RPMI8226 (cell line): ENCODE measurements at places on chromosomes 11 and 22.
A peak's percentile ranks its signal among the peaks of the same experiment; 100 is the strongest.

DNA sequence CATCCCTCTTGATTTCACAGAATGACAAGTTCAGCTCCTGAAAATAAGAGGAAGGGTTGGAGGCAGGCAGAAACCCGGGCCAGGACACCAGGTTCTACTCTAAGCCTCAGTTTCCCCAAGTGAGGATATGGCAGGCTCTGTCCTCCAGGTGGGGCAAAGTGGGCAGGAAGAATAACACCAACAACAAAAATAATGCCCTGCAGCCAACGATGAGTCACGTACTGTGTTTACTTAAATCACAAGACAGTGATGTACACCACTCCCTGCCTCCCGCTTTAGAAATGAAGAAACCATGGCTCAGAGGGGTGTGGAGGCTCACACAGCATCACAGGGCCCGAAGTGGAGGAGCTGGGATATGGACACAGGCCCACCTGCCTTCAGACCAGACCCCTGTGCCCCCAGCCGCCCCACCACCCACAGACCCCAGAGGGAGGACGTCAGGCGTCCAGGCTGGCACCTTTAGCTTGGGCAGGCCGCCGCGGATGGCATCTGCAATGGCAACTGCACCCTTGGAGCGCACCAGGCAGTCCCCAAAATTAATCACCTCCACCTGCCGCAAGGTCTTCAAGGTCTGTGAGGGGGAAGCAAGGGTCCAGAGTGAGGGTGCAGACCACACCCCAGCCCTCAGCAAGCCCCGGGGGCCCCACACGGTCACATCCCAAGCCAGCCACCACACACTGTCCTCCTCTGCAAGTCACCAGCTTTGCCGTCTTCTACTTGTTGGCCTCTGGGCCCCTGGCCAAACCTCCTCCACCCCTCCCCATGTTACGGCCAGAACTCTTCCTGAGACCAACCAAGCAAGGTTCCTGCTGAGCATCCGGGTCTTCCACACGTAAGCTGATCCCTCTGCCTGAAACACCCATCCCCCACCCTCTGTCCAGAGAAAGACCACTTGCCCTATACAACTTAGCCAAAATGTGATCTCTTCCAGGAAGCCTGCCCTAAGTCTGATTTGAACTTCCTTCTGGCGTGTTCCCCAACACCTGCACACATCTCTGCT lies 15.8 kb upstream of the CHADL start:
- no peak for DNase-seq

DNA sequence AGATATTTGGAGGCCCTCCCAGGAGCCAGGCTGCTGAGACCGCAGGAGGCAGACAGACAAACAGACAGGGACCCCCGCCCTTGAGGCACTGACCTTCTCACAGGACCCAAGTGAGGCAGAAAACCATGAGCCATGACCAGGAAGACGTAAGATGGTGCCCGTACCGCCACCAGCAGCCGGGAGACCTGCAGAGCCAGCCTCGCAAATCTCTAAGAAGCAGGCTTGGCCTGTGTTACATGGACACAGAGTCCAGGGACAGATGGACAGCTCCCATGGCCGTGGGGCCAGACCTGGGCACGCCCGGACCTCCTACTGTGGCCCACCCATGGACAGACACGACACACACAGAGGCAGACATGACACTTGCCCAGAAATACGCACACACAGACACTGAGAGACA lies 30.7 kb upstream of the TOLLIP start:
- DNase-seq: no peak

DNA sequence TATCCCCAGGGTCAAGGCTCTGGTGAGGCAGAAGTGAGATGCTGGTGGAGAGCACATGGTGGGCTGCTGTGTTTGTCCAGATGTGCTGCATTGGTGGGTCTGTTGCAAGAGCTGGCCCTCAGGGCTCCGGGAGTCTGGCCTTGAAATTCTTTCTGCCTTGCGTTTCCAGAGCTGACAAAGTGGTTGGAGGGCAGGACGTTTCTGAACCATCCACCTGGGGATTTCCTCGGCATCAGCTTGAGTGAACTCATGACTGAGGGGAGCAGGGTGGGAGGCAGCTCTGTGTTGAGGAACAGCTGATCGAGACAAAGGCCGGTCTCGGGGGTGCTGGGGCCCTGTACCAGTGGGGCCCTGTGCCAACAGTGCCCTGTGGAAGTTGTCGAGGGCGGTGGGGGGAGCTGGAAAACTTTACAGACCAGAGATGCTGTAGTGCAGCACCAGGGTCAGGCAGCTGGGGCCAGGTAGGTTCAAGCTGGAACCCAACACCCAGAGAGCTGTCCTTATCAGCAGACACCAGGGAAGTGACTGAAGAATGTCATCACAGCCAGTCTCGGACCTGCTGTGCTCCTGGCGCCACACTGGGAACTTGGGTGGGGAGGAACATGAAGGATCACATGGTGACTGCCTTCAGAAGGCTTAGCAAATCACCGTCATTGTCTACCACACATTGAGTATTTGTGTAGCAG lies 4.9 kb downstream of the TSKU start:
- no peak for DNase-seq

- DNase-seq: no peak
Observed at GRCh38 chr22:40056559-40056958, 61.8 kb downstream of the FAM83F start.

- no peak for DNase-seq
Observed at GRCh38 chr11:71459076-71459766, 6.2 kb downstream of the NADSYN1 start.

DNA sequence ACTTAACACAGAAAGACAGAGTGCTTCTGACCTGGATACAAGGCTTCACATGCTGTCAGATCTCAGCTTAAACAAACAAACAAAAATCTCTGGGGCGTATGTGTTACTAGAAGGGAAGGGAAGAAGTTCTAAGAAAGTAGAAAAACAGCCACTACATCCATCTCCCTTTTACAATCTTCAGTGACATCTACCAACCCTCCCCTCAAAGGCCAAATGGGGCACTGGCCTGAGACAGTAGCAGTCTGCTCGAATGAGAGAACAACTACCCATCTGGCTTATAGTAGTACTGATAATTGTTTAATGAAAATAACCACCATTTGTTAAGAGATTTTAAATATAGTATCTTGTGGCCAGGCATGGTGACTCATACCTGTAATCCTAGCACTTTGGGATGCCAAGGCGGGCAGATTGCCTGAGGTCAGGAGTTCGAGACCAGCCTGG lies 29.4 kb downstream of the CCDC83 start:
- DNase-seq: no peak

DNA sequence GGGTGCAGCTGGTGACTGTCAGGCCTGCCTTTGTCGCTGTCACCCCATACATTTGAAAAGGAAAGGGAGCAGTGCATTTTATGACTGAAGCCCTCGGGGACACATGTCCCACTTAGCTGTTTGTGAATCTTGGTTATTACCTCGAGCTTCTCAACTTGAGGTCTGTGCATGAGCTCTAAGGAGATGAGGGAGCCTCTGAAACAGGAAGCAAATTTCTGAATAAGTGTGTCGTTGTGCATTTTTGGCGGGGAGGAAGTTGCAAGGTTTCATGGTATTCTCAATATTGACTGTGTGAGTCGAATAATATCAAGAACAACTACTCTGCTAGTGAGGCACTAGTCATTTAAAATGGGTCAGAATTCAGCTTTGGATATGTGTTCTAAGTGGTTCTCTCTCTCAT lies 149.7 kb upstream of the PLET1 start:
- DNase-seq: no peak

DNA sequence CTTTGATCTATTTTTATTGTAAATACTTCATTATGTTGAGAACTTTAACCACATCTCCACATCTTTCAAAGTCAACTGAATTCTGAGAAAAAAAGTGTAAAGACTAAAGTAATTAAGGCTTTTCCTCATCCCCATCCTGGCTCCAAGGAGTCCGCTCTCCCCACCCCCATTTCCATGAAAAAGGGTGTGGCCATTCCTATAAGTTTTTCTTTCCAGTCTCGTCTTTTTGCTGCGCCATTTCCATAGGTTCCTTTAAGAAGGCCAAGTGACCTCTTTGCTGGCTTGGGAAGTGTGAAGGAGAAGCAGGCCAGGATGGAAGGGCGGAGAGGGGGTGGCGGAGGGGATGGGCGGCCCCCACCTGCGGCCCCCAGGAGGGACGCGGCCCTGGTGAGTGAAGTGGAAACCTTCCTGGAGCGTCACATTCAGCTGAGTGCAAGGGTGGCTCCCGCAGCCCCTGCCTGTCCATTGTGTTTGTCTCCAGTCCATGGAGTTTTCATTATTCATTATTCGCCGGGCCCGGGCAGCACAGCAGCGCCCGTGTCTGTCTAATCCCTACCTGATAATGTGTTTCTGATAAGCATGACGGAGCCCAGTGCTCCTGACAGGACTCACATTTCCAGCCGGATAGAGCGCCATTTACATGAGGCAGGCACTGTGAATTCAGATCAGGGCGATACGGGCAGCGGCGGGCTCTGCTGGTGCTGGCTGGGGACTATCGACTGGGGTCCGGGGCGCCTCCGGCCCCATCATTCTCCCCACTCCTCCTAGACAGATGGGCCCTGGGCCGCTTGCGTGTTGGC lies 739.8 kb downstream of the OPCML start:
- DNase-seq: no peak

DNA sequence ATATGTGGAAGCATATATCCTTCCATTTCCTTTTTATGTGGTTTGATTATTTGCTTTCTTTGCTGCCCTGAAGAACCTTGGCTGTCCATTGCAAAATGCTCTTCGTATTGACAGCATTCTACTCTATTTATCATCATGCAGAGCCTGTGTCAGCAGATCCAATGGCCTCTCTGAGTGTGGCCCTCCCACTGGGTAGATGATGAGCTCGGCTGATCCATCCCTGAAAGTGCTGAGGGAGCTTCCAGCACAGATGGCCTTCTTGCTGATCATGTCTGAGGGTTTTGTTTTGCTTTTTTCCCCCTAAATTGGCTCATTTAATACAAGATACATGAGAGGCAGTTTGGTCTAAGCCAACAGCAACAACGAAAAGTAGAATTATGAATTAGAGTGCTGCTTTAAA lies 181.0 kb downstream of the GRIA4 start:
- peak; percentile 97 for DNase-seq

- no peak for DNase-seq
Observed at GRCh38 chr11:61588728-61589191, 7.9 kb upstream of the SYT7 start.

- DNase-seq: no peak
Observed at GRCh38 chr11:33263549-33263948, 6.4 kb downstream of the HIPK3 start.

- no peak for DNase-seq
Observed at GRCh38 chr11:108729227-108729871, 64.5 kb downstream of the DDX10 start.

DNA sequence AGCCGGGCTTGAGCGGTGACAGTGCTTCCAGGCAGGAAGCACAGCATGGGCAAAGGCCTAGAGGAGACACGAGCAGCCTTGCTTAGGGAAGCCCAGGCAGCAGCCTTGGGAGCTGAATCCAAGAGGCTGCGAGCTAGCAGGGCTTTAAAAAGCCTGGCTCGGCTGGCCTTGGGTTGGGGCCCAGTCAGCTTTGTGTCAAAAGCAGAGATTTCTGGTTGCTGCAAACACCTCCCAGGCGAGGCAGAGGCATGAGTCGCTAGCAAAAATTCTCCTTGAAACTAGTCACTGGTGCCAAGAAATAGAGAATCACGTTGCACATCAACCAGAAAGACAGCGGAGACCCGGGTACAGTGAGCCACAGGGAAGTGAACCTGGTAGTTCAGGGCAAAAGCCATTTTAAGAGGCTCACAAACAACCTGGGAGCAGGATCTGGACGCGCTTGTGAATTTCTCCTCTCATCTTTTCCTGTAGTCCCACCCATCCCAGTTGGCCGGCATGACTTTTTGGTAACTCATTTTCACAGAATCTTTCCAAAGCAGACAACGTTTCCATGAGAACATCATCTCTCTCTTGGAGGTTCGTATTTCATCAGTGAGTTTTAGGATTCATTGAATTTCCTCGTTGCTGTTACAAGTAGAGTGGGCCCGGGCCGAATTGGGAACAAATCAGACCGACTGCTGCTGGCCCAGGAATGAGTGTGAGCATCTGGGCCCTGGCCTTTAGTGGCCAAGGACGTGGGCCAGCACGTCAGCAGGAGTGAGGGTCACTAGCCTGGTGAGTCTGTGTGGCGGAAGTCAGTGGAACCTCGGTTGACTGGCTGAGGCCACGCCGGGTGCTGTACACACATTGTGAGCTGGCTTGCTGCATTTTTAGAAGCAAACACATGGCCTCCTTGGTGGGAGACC lies 16.4 kb upstream of the FGF4 start:
- no peak for DNase-seq

DNA sequence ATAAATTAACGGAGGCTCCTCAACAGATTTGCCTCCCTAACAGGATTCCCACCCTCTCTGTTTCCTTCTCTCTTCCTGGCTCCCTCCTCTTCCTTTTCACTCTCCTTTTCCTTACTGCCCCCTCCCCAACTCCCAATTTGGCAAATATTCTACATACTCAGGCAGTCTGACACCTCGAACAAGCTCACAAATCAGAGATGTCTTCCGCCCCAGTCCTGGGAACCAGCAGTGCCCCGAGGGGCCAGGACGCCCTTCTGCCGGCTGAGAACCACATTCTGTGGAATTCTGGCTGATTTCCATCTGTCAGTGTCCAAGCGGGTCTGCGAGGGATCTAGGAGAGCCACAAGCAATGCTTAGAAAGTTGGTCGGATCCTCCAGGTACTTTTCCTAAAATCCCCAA lies 94.0 kb downstream of the NTM start:
- DNase-seq: no peak

DNA sequence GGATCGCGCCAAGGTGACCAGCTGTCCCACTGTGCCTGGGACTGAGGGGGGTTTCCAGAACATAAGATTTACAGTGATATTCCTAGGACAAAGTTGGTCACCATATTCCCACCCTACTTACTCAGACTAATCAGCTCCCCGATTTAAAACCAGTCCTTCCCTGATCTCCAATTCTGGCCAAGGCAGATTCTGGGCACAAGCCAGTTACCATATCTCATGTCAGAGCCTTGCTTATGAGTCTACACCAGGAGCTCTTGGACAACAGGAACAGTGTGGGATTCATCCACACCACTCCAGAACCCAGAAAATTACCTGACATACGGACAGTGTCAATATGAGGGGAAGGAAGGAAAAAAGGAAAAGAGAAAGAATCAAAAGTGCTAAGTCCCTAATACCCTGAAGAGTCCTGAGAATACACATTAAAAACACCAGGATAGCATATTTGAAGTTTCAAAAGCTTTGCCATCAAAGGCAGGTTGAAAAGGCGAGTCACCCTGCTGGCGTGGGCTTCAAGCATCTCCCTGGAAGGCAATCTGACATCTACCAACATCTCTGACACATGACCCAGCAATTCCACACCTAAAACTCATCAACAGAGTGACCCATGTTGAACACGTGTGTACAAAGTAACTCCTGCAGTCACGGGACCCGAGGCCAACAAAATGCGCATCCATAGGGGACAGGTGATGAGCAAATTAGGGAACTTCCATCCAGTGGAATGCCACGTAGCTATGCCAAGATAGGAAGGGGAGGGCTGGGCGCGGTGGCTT lies 8.0 kb upstream of the IL2RB start:
- no peak for DNase-seq
